ENCODE measurements at places on chromosomes 4 and X.

DNA sequence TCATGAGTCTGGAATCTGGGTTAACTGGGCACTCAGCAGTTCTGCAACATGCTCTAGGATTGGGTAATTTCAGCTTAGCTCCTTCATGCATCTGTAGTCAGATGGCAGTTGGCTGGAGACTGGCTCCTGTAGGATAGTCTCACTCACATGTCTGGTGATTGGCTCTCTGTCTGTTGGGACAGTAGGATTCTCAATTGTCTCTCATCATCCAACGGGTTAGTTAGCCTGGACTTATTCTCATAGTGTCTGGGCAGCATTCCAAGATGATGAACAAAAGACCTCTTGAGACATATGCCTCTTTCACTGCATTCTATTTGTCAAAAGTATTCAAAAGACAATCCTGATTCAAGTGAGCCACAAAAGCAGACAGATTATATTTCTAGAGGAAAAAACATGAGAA lies 795.6 kb upstream of the GALNTL6 start:
- DNase-seq = no peak

- no peak for DNase-seq
Measured at GRCh38 chr4:173466101-173466500, 63.9 kb downstream of the HAND2 start.

DNA sequence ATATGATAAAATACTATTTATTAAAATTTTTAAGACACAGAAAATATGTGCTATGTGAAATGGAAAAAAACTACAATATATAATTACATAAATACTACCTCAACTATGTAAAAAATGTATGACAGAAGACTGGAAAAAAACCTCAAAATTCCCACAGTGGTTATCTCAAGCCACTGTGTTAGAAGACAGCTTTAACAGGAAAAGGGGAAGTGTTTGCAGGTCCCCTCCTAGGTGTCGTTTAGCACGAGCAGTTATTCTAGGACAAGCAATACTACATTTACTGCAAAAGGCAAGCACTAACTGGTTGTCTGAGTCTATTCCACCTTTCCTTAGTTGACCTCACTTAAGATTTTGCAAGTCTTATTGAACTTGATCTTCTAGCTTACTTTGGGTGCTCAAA lies 44.9 kb upstream of the PHF8 start:
- no peak for DNase-seq

DNA sequence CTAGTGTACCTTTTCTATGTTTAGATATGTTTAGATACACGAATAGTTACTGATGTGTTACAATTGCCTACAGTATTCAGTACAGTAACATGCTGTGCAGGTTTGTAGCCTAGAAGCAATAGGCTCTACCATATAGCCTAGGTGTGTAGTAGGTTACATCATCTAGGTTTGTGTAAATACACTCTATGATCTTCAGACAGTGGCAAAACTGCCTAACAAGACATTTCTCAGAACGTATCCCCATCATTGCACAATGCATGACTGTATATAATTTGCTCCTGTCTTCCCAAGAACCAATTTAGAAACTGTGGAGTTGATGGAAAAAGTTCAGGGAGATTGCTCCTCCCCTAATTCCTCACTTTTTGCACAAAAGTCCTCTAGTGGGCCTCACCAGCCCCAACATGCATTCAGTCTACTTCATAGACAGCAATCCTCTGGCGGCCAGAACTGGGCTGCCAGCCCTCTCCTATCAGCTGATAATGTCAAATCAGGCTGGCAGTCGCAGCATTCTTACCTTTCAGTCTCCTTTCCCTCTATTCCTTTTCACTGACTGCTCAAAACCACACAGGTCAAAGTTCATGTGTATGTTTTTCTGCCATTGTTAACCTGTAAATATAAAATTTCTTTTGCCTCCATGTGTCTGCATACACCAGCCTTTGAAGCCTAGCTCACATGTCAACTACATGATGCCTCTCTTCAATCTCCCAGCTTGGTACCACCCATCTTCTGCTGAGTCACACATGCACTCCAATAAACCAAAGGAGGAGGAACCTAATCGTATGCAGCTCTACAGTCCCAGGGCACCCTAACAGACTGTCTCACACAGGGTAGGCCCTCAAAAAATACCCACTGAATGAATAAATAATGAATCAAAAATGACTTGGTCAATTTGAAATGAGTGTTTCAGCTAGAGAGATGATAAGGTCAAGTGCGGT lies 32.0 kb downstream of the BCLAF3 start:
- no peak for DNase-seq

DNA sequence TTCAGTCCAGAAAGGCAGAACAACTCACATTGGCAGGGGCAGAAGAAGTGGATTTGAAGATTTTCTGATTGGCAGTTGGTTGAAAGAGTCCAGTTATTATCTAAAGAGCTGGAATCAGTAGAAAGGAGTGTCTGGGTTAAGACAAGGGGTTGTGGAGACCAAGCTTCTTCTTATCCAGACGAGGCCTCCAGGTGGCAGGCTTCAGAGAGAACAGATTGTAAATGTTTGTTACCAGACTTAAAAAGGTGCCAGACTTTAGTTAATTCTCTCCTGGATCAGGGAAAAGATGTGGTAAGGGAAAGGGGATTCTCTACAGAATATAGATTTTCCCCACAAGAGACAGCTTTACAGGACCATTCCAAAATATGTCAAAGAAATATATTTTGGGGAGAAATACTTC lies 36.7 kb upstream of the TLR3 start:
- no peak for DNase-seq

- no peak for DNase-seq
Measured at GRCh38 chr4:44121210-44121609, 327.4 kb downstream of the KCTD8 start.

- no peak for DNase-seq
Measured at GRCh38 chr4:169998981-169999380, 27.2 kb downstream of the MFAP3L start.

- peak; percentile 64 for DNase-seq
Measured at GRCh38 chr4:110533940-110534339, 58.0 kb downstream of the ENPEP start.

- no peak for DNase-seq
Measured at GRCh38 chr4:68490826-68491457, 43.7 kb downstream of the TMPRSS11E start.

- DNase-seq = no peak
Measured at GRCh38 chrX:31665454-31665853, 593.6 kb upstream of the FTHL17 start.

GRCh38 chr4:77157859-77158486 lies 966 bp downstream of the CCNG2 start:
- DNase-seq = peak; percentile 69

DNA sequence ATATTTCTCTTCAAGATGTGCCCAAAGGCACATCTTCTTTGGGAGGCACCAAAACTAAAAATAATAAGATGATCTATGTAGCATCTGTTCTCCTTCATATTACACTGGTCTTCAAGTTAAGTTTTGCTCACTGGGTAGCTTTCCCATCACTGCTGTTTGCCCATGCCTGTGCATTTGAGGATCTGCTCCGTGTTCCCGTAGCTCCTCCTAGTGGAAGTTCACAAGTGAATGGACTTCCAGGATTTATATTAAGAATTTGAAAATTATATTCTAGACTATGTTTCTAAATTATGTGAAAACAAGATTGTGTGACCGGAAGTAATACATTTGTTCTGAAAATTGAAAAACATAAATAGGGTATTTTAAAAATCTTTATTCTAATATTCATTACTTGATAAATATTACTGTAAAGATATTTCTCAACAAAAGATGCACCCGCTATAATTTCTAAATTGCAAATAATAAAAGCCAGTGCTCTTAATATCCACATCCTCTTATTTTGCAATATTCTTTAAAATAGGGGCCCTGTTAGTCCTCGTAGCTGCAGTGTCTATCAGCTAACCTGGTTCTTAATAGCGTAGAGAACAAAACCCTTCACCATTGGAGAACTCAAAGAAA lies 147.7 kb downstream of the RBM46 start:
- DNase-seq = no peak

DNA sequence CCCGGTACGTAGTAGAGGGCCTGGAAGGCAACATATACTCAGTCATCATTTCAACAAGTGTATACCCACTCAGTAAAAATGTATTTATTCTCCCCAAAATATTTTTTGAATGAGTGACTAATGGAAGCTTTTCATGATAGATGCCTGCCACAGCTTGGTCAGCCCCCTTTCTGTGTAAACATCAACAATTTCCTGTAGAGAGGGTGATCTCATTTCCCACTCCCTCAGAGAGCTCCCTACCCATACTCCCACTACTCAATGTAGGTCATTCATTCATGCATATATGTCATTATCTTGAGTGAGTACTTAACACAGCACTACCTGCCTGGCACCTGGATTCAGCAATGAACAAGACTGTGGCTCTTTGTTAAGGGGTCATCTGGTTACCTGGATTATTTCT lies 81.9 kb downstream of the STK32B start:
- no peak for DNase-seq

GRCh38 chrX:153636716-153637115 lies 10.3 kb upstream of the DUSP9 start:
- no peak for DNase-seq

GRCh38 chrX:23637187-23637586 lies 30.1 kb upstream of the PRDX4 start:
- DNase-seq = no peak

DNA sequence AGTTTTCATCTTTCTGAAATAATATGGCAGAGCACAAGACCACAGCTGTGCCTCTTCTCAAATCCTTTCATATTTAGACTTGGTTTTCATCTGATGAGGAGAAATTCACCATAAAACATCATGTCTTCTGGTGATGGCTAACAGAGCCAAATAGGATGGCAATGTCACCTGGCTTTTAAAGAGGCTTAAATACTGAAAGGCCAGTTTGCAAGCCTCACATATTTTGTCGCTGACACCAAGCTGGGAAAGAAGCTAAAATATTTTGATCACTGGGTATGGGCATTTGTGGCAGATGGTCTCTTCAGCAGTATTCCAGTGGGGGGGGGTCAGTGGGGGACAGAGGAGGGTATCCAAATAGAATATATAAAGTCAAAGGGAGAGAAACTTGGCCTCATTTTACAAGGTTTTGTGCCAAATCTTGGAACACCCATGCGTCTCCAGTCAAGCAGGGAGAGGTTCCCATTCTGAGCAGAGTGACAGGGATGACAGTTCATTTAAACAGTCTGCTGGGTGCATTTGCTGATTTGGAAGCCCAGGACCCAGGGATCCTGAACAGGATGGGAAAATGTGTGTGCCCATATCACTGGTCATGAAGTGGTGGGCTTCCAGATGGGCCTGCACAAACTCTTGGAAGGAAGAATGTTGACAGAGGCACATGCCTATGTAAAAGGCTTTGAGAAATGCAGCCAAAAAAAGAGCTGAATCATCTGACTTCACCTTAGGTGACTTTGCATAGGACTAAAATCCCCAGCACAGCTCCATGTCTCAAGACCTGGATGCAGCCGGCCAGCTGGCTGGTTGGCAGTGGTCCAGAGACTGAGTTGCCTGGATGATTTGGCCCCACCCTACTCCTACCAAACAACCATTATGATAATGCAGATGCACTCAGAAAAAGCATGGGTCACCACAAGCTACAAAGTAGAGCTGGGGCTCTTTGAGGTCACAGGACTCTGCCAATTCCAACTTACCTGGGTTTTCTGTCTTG lies 484.4 kb upstream of the NR3C2 start:
- no peak for DNase-seq

GRCh38 chr4:138696058-138696457 lies 319.5 kb upstream of the NOCT start:
- DNase-seq = no peak

- DNase-seq = no peak
Measured at GRCh38 chr4:183356931-183357675, 34.9 kb upstream of the CLDN24 start.

GRCh38 chrX:102892103-102892502 lies 45.0 kb upstream of the RAB40AL start:
- peak; percentile 2 for DNase-seq

GRCh38 chrX:10576186-10576585 lies 44.2 kb downstream of the MID1 start:
- DNase-seq = no peak

DNA sequence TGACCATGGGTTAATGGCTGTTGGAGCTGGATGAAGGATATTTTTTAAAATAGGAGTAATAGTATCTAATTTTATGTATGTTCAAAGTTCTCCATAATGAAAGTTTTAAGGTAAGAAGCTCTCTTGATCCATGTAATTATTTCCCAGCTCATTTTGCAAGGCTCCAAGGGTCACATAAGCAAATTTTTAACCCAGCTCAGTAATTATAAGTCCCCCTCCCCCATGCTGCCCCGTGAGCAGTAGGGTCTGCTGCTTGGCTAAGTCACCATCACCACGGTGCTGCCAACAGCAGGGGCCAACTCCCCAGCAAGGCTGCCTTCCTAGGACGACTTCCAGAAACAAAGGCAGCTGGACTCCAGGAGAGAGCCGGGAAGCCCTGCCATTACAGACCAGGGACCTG lies 340.0 kb downstream of the FBXW7 start:
- no peak for DNase-seq

DNA sequence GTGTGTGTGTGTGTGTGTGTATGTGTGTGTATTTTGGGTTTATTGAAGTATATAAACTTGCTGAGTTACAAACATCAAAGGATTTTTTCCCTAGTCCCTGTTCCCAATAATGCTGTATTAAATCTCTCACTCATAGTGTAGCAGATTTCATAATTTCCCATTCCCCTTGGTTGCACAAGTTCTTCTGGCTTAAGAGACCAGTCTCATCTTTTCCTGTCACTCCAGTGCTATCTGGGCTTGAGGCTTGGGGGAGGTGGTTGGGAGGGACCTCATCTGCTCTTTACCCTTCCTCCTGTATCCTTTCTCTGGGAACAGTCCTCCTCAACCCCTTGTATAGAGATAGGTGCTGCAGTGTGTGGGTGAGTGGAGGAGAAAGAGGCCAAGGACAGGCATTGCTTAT lies 285.4 kb upstream of the BOD1L1 start:
- DNase-seq = no peak

DNA sequence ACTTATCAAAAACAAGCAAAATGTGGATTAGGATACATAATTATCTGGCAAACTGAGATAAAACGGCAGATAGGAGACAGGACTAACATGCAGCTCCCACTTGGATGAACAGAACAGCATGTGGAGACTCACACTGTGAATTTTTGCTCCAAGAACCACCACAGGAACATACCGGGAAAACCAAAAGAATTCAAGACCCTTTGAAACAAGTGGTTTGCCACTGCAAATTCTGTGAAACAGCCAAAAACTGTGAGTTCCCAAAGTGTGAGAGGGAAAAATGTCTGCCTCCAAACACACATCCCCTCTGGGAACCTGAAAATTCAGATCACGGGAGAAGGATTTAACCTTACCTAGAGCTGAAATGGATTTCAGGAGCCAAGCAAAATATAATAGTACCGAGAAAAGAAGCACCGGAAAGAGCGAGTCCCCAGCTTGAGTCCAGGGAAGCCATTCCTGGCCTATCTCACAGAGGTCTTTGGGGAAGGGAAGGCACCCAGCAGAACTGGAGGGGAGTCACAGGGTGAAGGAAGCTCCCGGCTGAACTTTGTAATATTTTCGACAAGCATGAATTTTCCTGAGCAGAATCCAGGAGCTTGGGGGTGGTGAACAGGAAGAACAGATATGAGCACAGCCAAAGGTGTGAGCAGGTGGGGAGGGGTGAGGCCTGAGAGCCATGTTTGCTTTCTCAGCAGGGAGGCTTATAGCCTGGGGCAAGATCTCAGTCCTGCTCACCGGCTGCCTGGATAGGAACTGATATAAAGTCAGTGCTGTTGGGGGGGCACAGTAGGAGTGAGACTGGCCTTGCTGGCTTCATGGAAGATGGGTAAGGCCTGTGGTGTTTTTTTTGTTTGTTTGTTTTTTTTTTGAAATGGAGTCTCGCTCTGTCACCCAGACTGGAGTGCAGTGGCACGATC lies 23.9 kb downstream of the MANBA start:
- no peak for DNase-seq

All from fibroblast of skin of left biceps (primary cell).